ENCODE measurements at places on chromosomes 12 and 14. TPM values are rescaled to one million over a fixed set of nuclear protein-coding genes. Genes with fewer than 3 reads are reported as not detected.

The BICD1 gene
- 6.7 TPM for total RNA-seq

The KRT82 gene
- not detected for total RNA-seq

The SNRNP35 gene
- total RNA-seq, result 11.6 TPM

The TMEM63C gene
- 0.71 TPM for total RNA-seq

The HVCN1 gene
- 8.5 TPM for total RNA-seq

The ATL1 gene
- 7.0 TPM for total RNA-seq

The KRT5 gene
- total RNA-seq, result 1.3 TPM

The SLC15A4 gene
- 34.6 TPM for total RNA-seq

The HPD gene
- 2.2 TPM for total RNA-seq

The CLEC4D gene
- total RNA-seq, result not detected

Data from smooth muscle cell of bladder (primary cell).